ENCODE measurements at places on chromosomes 6 and 20.

- DNase-seq, result no peak
Measured at GRCh38 chr20:43832096-43832816, 82.4 kb upstream of the TOX2 start.

DNA sequence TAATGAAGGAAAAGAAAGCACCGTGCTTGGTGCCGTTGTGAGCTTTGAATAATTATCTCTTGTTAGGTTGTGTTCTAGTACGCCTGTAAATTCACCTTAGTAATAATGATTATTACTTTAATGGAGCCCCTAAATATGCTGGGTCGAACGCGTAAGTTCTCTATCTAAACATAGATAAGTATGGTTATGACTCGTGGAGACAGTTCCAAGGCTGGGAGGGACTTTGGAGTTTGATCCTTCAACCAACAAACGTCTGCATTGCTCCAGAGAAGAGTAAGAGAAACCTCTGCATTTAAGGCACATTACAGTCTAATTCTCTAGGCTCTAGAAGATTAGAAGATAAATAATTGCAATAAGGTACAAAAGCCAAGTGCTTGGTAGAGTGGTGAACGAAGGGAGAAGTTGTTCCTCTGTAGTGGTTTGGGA, 514 bp downstream of the ACOT13 start:
- no peak for DNase-seq

DNA sequence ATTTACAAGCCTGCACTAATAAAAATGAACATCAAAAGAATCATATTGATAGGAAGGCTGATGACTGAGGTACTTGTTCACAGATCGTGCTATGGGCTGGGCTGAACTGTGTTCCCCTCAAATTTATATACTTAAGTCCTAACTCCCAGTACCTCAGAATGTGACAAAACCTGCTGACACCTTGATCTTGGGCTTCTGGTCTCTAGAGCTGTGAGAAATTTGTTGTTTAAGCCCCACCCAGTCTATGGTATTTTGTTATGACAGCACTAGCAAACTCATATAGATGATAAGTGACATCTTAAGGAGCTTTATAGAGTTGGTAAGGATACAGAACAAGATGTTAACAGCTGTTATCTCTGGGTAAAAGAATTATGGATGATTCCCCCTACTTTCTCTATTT, 13.8 kb downstream of the UBE2V1 start:
- DNase-seq, result no peak

GRCh38 chr6:37816599-37817375, 2.7 kb upstream of the ZFAND3 start:
- DNase-seq, result no peak

Data from AG04449 (cell line).